SHP77 (cell line): ENCODE measurements at places on chromosomes 2 and 18.

GRCh38 chr2:68687018-68687417 is 43.6 kb downstream of the PROKR1 start:
- no peak for DNase-seq

GRCh38 chr2:128169497-128169896 is 78.5 kb downstream of the UGGT1 start:
- no peak for DNase-seq

DNA sequence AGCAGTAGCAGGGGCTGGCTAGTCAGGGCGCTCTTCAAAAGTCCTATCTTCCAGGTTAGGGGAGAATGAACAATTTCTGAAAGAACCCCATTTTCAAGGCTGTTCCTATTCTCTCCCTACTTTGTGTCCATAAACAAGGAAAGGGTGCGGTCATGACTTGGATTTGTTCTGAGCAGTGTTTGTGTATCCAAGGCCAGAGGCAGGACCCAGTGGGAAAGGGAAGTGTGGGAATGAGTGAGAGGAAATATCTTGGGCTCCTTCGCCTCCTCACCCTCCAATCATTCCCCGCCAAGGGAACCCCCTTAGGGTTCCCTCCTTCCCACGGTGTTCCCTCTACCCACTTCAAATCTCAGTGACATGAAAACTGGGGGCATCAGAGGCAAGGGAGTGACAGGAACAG is 25.5 kb upstream of the SPTBN1 start:
- no peak for DNase-seq

- no peak for DNase-seq
Observed at GRCh38 chr2:143994961-143995360, 525.0 kb downstream of the ZEB2 start.

DNA sequence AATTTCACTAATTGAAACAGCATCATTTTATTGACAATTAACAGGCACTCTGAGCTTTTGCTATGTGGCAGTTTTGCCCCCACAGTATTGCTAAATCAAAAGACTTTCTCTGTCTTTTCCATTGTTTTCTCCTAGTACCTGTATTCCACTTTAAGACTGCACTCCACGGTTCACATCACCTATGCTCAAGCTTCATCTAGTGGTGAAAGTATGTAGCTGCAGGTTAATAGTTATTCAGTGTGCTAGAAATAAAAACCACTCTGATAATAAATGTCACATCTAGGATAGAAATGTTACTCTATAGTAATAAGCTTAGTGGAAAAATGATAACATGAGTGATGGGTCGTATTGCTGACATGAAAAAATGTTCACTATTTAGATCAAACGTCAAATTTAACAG is 24.6 kb downstream of the ARL6IP6 start:
- no peak for DNase-seq

GRCh38 chr2:174752403-174753037 is 11.8 kb downstream of the CHRNA1 start:
- DNase-seq, result no peak

- no peak for DNase-seq
Observed at GRCh38 chr2:117293012-117293411, 521.5 kb upstream of the DDX18 start.

DNA sequence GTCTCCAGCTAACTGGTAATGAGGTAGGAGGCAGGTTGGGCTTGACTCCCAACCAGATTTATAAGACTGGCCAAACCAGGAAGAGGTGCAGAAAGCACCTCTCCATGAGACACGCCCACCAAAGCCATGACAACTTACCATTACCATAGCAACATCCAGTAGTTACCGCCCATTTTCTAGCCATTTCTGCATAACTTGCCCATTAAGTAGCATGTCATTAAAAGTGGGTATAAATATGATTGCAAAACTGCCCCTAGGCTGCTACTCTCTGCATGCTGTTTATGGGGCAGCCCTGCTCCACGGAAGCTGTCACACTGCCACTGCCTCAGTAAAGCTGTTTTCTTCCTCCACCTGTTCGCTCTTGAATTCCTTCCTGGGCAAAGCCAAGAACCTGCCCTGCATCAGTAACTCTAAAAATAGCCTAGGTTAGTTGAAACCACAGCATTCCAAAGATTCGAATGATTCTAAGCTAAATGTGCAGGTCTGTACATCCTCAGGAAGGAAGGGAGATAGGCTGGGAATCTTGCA is 131.9 kb downstream of the ATL2 start:
- DNase-seq, result no peak

DNA sequence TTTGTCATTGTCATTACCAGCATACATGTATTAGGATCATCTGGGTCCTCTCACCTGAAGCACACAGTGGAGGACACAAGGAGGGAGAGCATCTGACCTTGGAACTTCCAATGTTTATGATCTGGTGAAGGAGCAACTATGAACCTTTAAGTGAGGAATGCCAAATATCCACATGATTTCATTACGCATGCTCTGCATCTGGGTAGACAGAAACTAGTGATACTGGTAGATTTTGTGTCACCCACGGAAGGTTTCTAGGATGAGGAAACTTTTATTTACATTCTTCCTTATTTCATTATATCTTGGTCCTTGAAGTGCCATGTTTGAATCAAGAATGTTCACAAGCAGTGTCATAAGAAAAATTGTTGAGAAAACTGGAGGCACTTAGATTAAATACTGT is 32.1 kb downstream of the SPC25 start:
- DNase-seq, result no peak

- no peak for DNase-seq
Observed at GRCh38 chr2:205908212-205909183, 177.5 kb downstream of the INO80D start.

DNA sequence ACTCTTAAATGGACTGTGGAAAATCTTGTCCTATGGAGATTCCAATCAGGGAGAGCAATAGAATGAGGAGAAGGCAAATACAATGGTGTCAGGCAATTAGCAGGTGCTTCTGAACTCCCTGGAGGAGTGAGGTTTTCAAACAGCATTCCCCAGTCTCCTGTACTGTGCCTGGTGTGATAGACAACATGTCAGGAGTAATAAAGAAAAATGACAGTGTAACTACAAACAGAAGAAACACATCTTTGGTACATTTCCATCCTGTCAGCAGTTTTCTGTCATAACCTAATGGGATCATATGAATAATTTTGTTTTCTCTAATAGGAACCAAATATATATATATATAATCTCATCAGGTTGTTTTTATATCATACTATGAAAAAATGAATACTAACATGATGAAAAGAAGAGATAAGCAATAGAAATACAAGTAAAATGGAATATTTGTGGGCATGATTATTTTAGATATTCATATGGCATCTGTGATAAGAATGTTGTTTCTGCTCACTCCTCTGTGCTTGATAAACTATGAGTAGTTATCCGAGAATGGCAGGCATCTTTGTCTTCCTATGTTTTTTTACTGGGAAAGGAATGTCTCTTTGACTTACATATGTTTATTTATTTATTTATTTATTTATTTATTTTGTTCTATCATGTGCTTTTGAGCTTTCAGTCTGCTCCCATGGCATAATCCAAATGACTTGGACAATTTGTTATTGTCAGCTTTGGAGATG is 441.7 kb downstream of the TXNL1 start:
- no peak for DNase-seq

GRCh38 chr18:12361770-12362378 is 15.2 kb downstream of the AFG3L2 start:
- no peak for DNase-seq

DNA sequence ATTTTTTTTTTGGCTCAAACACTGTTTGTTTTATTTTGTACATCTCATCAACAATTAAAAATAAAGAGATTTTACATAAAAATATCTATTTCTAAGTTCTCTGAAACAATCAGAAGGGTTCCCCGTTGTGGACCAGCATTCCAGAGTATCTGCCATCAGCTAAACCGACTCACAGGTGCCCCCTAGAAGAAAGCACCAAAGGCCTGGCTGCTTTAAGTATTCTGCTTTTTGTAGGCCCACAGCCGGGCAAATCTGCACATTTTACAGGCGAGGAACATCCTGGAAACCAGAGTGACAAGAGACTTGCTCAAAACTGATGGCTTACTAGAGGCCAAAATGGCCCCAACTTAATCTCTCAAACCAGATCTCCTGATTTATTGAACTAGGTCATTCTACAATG is 82.2 kb upstream of the SETBP1 start:
- DNase-seq, result no peak

DNA sequence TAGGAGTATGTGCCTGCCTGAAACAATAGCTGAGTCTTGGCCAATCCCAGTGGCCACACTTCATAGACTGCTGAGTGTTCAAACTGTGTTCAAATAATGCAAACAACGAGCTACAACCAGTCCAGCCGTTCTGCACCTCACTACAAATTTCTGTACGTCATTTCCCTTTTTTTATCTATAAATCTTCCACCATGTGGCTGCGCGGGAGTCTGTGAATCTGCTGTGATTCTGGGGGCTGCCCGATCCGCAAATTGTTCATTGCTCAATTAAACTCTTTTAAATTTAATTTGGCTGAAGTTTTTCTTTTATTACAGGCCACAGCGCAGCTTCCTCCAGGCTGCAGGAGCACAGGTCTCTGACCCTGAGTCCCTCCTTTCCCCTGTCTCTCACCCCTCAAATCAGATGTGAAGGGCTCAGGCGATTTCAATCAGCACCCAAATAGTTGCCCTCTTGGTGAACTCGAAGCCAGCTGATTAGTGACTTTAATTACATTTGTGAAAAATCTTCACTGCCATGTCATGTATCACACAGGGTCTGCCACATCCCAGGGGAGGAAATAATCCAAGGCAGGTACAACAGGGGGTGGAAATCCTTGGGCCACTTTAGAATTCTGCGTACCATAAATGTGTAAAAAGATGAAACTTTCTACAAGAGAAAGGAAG is 145.6 kb downstream of the NDUFA10 start:
- no peak for DNase-seq

GRCh38 chr18:76839086-76839794 is 16.9 kb downstream of the ZNF236 start:
- no peak for DNase-seq

DNA sequence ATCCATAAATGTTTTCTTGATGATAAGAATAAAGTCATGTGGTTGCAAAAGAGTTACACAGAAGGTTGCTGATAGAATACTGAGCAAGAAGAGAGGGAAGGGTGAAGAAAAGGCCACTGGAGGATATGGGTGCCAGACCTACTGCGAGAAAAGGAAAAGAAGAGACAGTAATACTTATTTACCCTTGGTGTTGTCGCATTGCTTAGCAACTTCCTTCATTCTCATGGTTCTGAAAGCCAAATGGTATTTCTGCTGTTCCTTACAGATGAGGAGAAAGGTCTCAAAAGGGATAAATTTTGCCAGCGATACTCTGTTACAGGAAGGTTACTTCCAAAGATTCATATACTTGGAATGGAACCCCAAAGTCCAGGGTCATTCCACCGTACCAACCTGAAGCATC is 62.5 kb downstream of the LHCGR start:
- no peak for DNase-seq

DNA sequence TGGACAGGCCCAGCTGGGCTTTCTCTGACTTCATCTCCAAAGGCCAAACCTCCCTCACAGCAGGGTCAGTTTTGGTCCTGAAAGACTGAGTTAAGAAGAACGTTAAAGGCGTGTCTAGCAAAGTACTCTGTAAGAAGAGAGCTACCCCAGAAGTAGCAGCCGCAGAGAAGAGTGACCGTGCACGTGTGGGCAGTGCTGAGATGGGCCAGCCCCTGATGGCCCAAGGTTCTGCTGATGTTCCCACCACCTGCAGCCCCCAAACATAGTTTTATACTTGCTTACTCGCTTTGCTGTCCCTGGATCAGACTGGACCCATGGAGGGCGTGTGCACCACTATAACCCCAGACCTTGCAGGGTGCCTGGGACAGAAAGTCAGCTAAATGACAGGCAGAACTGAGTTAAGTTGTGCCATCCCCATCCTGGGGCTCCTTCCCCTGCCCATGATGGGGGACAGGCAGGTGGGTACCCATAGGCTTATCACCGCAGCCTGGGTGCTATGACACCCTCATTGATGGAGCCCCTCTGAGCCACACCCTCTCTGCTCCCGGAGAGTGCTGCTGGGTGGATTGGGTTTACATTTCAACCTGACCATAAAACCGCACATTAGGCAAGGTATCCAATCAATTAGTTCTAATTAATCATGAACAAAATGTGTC is 367.3 kb upstream of the HS6ST1 start:
- no peak for DNase-seq

GRCh38 chr2:46079985-46080560 is 217.1 kb upstream of the EPAS1 start:
- no peak for DNase-seq

DNA sequence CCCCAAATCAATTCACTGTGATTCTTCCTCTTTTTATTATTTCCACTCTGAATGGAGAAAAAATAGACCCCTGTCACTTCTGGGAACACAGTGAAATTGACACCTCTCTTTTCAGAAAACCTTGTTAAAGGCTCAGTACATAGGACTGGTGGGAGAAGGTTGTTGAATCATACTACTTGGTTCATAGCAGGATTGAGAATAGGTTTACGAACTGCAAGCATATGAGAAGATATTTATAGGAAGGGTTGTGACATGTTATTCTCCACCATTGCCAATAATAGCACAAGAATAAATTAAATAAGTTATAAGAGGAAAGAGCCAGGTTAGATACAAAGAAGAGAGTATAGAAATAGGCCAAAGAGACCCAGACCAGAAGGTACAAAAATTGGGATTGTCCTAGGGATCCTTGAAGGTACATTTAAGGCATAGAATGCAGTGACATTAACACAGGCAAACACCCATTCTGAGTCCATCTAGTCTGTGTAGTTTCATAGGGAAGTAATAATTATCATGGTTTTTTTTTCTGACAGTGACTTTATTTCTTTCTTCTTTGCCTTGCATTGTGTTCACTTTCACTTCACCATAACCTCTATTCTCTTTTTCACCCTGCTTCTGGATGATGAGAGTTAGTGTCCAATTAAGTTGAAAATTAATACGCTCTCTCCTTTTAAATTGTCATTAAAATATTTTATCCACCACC is 21.8 kb upstream of the SERPINE2 start:
- DNase-seq, result no peak

- no peak for DNase-seq
Observed at GRCh38 chr2:28161466-28161865, 231.2 kb upstream of the FOSL2 start.

- no peak for DNase-seq
Observed at GRCh38 chr2:168021800-168022587, 225.4 kb downstream of the STK39 start.

GRCh38 chr2:46495231-46496030 is 16.1 kb downstream of the TMEM247 start:
- no peak for DNase-seq

GRCh38 chr2:4916094-4916493 is 776.1 kb upstream of the SOX11 start:
- DNase-seq, result no peak

GRCh38 chr2:105774781-105775337 is 30.1 kb downstream of the NCK2 start:
- no peak for DNase-seq

DNA sequence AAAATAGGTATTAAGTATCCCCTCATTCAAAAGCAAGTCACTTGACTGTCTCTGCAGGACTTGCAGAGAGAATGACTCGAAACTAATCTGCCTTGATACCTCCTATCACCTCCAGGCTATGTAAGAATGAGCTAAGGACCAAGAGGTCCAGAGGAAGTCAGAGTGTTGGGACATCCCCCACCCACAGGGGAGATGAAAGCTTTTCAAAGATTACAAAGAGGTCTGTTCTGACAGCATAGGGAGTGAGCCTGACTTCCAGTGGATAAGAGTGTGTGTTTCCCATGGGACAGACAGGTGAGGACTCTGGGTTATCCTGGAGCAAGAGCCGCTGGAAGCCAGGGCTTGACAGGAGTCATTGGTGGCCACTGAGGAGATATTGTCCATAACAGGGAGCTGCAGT is 85.0 kb upstream of the TACR1 start:
- DNase-seq, result no peak
